ENCODE measurements at places on chromosomes 3 and 15.

- DNase-seq = no peak
Measured at GRCh38 chr3:35071772-35072171, 567.6 kb upstream of the ARPP21 start.

- no peak for DNase-seq
Measured at GRCh38 chr3:169085827-169086226, 577.7 kb downstream of the MECOM start.

GRCh38 chr3:126211569-126211968, 31.2 kb upstream of the ALDH1L1 start:
- DNase-seq = no peak

- no peak for DNase-seq
Measured at GRCh38 chr15:62392376-62392775, 227.3 kb upstream of the C2CD4B start.

- no peak for DNase-seq
Measured at GRCh38 chr3:186589121-186589520, 18.6 kb downstream of the DNAJB11 start.

- DNase-seq = no peak
Measured at GRCh38 chr3:184366619-184367289, 5.2 kb downstream of the POLR2H start.

DNA sequence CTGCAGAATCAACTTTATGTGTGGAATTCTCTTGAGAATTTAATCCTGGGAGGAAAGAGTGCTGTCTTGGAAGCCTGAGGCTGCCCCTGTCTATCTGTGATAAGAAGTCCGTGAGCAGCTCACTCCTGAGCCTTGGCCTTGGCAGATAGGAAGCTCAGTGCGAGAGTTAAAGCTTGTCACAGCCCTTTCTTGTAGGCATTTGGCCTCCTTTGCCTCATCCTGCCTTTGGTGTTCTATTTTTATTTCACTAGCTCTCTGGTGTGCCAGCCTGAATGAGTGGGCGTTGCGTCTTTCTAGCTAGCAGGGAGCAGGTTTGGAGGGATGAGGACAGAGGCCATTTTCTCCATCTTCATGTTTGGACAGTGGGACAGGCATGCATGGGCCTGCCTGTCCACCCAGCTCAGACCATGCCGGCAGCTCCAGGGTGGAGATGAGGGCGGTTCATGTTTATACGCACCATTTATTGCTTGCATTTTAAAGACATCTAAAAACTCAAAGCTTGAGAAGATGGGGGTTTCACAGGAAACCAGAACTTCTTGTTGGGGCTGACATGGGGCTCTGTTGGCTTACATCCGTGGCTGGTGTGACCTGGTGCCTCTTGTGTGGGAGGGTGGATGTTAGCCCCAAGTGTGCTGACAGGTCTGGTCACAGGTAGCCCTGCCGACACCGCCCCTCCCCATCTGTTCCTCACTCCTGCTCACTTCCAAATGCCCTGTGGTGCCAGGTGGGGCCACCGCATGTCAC, 29.8 kb downstream of the IRAK2 start:
- DNase-seq = no peak

DNA sequence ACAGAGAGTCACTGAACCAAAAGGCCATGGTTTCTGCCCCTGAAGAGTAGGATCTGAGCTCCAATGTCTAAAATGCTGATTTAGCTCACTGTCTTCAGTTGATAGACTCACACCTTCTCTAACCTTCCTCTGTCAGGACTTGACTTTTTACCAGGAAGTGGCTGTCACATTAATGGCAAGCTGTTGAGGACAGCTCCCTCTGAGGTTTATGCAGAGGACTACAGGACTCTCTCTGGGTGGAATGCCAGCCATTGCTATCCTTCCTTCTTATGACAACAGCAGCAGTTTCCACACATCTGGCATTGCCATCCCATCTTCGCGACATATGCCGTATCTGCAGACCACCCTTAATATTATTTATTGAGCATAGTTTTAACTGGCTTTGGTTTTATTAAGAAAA, 103.8 kb upstream of the PRICKLE2 start:
- no peak for DNase-seq

- DNase-seq = no peak
Measured at GRCh38 chr15:91308199-91308598, 208.1 kb downstream of the SV2B start.

GRCh38 chr3:63400246-63400860, 122.2 kb downstream of the SYNPR start:
- no peak for DNase-seq

GRCh38 chr15:94238539-94239118, 7.3 kb downstream of the MCTP2 start:
- DNase-seq = no peak

DNA sequence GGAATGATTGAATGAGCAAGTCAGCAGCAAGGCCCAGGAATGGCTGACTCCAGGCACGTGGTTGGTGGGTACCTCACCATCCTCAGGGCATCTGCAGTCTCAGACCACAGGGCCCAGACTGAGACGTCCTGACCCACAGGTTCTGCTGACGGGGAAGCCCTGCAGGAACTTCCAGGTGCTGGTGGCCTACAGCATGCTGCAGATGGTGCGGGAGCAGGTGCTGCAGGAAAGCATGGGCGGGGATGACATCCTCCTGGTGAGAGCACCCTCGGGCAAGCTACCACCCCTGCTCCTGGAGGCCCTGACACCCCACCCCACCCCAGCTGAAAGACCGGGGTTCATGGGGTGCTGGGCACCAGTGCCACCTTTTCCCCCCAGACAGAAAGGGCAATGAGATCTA, 14.1 kb downstream of the TBC1D21 start:
- DNase-seq = no peak

- DNase-seq = no peak
Measured at GRCh38 chr3:181455276-181455675, 256.4 kb upstream of the SOX2 start.

GRCh38 chr3:50167069-50167840, 12.1 kb downstream of the SEMA3F start:
- peak; percentile 5 for DNase-seq

DNA sequence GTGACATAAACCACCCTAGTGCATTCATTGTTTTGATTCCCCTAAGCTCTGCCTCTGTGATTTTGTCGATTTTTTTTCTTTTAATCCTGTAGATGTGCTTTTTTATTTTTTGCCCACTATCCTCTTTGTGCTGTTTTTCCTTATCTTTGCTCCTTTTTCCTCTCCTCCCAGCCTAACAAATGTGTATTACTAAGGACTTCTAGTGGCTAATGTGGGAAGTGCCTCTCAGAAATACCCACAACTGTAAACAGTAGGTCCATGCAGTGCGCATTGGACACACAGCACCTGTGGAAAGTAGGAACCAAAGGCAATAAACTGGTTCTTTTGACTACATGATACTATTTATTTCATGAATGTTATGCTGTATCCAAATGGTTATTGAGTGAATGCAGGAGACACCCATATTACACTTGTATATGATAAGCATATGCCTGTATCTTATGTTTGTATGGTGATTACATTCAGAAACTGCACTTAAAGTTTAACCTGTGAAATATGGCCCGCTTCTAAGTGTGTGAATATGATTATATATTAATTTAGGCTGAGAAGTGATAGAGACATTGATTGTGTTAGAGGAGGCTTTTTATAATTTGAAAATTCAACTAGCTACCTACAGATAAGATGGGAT, 147.8 kb downstream of the PLCL2 start:
- peak; percentile 17 for DNase-seq

- DNase-seq = no peak
Measured at GRCh38 chr3:106302451-106303221, 433.8 kb upstream of the CBLB start.

- no peak for DNase-seq
Measured at GRCh38 chr3:95899911-95900310, 914.5 kb upstream of the EPHA6 start.

DNA sequence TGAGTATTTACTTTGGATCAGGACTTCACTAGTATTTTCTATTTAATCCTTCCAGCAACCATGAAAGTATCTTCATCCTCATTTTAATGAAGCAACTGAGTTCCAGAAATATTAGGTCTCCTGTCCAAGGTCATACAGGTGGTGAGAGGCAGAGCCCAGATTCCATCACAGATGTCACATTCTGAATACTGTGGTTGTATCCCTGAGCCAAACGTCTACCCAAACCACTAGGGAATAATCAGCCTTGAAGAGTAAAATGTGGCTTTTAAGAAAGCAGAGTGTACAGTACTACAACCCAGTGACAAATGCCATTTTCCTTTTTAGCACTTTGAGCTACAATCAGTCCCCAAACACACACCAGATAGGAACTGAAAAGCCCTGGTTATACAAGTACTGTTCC, 93.3 kb upstream of the TRIM42 start:
- no peak for DNase-seq

DNA sequence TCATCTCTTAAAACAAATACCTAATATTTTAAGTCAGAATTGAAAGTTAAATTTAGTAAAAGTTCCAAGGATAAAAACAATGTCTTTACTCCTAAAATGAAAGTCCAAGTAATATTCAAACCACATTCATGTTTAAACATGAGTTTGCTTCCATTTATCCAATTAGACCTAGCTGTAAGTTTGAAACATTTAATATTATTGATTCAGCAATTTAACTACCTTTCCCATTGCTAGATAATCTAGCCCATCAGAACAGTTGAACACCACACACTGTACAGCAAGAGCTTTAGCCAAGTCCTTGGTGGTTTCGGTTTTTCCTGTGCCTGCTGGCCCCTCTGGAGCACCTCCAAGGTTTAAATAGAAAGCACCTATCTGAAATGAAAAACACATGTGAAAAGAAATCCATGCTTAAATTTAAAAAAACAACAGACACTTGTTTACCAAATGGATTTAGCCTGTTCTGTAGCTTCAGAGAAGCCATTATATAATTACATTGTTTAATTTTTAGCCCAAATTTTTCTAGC, 97.8 kb downstream of the DNAH12 start:
- DNase-seq = no peak

GRCh38 chr3:132196113-132196512, 121.1 kb upstream of the ACP3 start:
- no peak for DNase-seq

- DNase-seq = no peak
Measured at GRCh38 chr3:64494526-64494925, 193.3 kb downstream of the ADAMTS9 start.

DNA sequence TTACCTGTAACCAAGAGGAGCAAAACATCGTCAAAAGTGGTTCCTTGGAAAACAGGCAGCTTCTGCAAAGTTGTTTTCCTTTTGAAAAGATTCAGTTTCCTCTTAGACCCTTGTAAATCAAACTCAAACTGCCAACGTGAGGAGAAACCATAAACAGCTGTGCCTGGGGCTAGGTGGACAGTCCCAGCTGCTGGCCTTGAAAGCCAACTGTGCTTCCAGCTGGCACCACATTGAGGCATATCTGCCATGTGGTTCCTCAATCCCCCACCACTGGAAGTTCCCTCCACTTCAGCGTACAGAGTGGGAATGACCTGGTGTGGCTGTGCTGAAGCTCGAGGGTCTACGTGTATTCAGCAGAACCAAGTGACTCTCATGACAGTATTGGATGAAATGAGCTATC, 40.9 kb downstream of the HRH1 start:
- DNase-seq = no peak

DNA sequence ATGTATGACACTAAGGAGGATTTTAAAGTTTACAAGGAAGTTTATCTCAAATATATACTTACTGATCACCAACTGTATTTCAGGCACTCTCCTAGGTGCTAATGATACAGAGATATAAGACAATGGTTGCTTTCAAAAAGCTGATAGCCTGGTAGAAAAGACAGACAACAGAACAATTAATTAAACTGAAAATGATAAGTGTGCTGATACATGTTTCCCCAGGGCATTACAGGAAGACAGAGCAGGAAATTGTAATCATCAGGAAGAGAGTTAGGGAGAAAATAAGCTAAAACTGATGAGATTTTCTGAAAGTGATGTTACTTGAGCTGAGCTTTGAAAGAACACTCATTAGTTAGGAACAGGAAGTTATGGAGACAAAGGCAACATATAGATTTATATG, 229.7 kb downstream of the RSRC1 start:
- DNase-seq = no peak

GRCh38 chr15:62344806-62345539, 179.9 kb upstream of the C2CD4B start:
- DNase-seq = peak; percentile 78

GRCh38 chr3:153026026-153026425, 136.0 kb upstream of the RAP2B start:
- DNase-seq = peak; percentile 70

DNA sequence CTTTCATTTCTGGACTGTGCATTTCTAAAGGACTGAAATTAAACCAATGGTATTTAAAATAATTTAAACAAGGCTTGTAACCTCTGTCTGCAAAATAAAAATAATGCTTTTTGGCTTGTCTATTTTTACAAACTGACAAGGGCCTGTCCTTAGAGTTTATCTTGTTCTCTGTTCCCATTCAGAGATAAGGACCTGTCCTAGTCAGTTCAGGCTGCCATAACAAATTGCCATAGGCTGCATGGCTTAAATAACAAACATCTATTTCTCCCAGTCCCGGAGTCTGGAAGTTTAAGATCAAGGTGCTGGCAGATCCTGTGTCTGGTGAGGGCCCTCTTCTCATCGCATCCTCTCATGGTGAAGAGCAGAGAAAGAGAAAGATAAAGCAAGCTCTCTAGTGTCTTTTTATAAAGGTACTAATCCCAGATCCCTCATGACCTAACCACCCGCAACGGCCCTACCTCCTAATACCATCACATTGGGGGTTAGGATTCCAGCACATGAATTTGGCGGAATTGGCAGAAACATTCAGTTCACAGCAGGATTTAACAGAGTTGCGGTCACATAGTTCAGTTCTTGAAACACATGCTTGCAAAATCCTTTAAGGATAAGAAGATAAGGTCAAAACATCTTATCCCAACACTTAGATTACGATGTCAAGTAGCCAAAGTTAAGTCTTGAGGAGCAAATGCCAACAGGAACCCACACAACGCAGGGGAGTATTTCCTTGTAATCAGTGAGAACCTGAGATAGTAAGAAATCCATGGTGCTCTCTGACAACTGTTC, 17.8 kb downstream of the KBTBD8 start:
- DNase-seq = no peak

- DNase-seq = no peak
Measured at GRCh38 chr3:38916706-38917105, 100.7 kb upstream of the SCN10A start.

- DNase-seq = no peak
Measured at GRCh38 chr3:138349926-138350665, 1.7 kb downstream of the MRAS start.

DNA sequence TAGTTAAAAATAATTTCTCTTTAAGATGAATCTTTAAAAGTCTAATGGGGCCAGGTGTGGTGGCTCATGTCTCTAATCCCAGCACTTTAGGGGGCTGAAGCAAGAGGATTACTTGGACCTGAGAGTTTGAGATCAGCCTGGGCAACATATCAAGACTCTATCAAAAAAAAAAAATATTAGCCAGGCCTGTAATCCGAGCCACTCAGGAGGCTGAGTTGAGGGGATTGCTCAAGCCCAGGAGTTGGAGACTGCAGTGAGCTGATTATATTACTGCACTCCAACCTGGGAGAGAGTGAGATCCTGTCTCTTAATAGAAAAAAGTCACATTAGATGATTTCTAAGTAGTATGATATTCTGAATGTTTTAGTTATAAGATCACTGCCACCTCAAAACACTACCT, 322.0 kb upstream of the MANF start:
- no peak for DNase-seq
